DMS 273 treated with DMSO at 0.1 percent for 48 hours (cell line): ENCODE measurements at places on chromosomes 2 and 18.

GRCh38 chr18:42475157-42475556, 520.1 kb downstream of the PIK3C3 start:
- no peak for DNase-seq

- DNase-seq = no peak
These were observed 125.6 kb downstream of the PLB1 start for GRCh38 chr2:28621172-28622100.

DNA sequence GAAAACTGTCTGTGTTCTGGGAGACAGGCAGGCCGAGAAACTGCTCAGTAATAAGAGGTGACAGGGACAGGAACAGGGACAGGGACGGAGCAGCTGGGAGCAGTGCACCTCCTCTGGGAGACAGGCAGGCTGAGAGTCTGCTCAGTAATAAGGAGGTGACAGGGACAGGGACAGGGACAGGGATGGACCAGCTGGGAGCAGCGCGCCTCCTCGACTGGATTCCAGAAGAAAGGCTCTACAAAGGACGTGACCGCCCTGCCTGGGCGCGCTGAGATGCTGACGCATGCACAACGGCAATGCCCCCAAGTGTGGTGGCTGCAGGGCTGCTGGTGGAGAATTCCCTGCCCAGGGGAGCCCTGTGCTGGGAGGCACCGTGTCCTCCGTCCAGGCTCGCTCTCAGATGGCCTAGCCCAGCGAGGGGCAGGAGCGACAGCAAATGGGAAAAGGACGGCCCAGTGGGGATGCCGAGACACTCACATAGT, 44.2 kb upstream of the PXDN start:
- DNase-seq = no peak

GRCh38 chr2:191209340-191209739, 35.9 kb upstream of the MYO1B start:
- DNase-seq = no peak

- DNase-seq = no peak
These were observed 36.7 kb upstream of the TTC39C start for GRCh38 chr18:23977719-23978483.

DNA sequence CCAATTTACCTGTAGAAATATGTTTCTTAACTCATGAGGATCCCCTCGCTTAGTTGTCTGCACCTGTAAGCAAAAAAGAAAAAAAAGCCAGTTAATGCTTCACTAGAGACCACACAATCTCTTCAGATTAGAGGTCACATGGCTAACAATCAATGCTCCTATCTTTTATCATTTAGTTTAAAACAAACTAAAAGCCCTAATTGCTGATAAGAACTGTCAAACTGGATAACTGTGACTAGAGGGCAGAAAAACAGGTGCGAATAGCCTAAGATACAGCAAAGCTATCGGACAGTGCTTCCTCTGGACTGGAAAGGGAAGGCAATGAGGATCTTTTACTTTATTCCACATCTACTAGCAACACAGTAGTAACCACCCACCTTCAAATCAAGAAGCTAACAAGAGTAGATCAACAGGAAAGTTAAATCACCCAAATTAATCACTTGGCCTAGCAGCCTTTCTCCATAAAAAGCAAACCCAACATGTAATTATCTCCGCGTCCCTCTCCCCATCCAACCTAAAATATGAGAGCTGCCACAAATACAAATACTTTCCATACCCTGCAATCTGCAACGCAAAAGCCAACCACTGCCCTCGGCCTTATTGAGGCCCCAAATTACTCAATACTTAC, 734 bp downstream of the SLC25A12 start:
- no peak for DNase-seq
